ENCODE measurements at places on chromosomes 3 and 15. TPM values are rescaled to one million over a fixed set of nuclear protein-coding genes. Genes with fewer than 3 reads are reported as not detected.

- DNase-seq: no peak
Measured at GRCh38 chr15:101239724-101240136, 12.1 kb downstream of the CHSY1 start.

Gene DAZL
- not detected for total RNA-seq

Gene H1-8
- total RNA-seq: not detected

GRCh38 chr3:43478118-43478785 lies 143.6 kb downstream of the ANO10 start:
- DNase-seq: no peak

Gene SCAANT1
- total RNA-seq: not detected

Measured in renal cortical epithelial cell (primary cell).